RWPE1 (cell line): ENCODE measurements at places on chromosomes 6 and 20.

GRCh38 chr6:51855310-51856082 is 231.9 kb downstream of the PKHD1 start:
- DNase-seq: peak; percentile 36

DNA sequence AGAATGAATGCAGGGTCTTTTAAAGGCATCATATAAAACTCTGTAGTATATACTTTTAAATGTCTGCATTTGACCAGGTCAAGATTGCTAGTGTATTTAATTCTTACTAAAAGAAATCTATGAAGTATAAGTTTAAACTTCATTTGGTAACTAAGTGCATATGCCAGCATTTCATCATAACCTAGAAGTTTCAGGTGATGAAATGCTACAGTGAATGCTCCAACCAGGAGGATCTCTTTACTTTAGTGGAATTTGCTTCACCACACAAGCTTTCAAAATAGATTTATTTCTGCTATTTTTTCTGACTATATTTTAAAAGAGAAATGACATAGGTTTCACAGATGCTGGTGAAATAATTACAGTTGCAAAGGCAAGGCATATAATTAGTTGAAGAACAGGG is 141.9 kb downstream of the HIVEP2 start:
- no peak for DNase-seq

DNA sequence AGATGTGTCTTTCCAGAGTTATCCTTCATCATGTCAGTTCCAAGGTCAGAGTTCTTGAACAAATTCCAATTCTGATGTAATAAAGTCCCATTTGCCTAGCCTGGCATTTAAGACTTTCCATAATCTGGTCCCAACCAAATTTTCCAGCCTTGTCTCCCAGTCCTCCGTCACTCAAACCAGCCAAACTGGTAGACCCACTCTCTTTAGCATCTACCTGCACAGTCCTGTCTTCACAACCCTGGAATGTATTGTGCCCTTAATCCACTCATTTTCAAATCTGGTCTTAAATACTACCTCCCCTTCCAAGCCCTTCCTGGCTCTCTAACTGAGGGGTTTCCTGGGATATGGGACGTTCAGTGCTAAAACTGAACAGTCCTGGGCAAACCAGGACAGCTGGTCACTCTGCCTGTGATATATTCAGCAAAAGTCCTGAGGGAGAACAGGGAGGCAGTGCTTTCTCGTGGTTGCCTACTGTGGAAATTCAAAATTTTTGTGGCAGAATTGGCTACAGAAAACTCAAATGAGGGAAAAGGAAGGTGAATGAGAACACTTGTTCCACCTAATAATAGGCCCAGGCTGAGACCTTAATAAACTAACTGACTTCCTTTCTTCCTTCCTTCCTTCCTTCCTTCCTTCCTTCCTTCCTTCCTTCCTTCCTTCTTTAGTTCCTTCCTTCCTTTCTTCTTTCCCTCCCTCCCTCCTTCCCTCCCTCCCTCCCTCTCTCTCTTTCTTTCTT is 10.8 kb upstream of the AKAP7 start:
- peak; percentile 11 for DNase-seq

GRCh38 chr6:33066917-33067521 is 6.4 kb downstream of the HLA-DPA1 start:
- DNase-seq: no peak

DNA sequence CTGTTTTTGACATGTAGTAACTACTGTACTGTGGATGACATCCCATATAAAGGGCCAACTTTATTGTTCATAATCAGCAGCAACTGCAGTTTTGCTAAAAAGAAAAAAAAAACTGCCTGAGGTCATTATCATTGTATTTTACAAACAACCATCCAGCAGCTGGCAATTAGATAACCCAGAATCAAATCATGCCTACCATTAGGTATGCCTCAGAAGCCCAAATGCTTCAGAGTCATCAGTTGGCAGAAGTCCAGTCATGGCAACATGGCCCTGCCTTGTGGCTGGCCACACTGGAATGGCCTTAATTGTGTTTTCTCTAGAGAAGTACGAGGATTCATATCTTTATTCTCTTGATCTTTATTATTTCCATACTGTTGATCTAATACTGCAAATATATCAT is 462.4 kb upstream of the NRSN1 start:
- no peak for DNase-seq

GRCh38 chr6:7697820-7698623 is 27.9 kb upstream of the BMP6 start:
- peak; percentile 60 for DNase-seq
